Kidney tubule cell (primary cell): ENCODE measurements at places on chromosomes 5 and 9.
A peak's percentile ranks its signal among the peaks of the same experiment; 100 is the strongest.

- peak; percentile 31 for DNase-seq
Observed at GRCh38 chr9:107684224-107684623, 194.7 kb upstream of the KLF4 start.

- DNase-seq: peak; percentile 4
Observed at GRCh38 chr9:37593883-37594448, 1.6 kb upstream of the TOMM5 start.

- DNase-seq: no peak
Observed at GRCh38 chr5:73743161-73743560, 117.2 kb downstream of the ARHGEF28 start.

DNA sequence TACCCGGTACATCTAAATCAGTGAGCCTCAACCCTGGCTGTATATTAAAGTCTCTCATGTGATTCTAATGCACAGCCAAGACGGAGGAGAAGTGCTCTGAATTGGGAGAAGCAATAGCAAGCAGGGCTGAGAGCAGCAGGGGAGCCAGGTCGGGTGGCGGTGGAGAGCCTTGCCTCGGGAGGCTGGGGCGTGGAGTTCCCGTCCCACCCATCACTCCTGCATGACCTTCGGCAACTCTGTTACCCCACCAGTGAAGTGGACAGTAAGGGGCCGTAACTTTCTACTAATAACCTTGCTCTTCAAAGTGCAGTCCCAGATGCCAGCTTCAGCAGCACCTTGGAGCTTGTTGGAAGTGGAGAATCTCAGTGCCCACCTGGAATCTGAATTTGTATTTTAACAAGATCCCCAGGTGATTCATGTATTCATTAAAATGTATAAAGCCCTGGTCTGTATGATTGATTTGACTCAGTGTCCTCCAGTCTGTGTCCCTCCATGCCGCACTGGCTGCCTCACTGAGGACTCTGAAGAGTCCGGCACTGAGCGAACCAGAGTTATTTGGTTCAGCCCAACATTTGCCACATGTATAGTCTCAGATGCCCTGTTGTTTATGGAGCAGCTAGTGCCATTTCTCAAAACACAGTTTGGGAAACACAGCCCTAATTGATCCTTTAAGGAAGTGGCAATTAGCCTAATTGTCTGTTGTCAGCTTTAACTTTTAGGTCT, 6.5 kb downstream of the ERGIC1 start:
- DNase-seq: no peak

- DNase-seq: no peak
Observed at GRCh38 chr5:29794141-29794787, 1399.2 kb upstream of the CDH6 start.

GRCh38 chr9:3343671-3344070, 182.1 kb downstream of the RFX3 start:
- peak; percentile 5 for DNase-seq

DNA sequence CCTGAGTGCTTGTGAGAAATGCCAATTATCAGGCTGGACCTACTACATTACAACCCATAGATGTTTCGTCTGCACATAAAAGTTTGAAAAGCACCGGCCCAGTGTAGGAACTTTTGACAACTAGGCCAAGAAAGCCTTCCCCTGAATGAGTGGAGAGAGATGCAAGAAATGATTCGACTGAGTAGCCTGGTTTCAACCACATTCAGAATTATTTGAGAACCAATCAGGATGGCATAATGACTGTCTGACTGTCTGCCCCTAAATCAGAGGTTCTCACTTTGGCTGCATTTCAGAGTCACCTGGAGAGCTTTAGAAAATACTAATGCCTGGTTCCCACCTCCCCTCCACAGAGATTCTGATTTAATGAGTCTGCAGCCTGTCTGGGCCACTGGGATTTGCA, 61.1 kb downstream of the FRMD3 start:
- DNase-seq: peak; percentile 60

DNA sequence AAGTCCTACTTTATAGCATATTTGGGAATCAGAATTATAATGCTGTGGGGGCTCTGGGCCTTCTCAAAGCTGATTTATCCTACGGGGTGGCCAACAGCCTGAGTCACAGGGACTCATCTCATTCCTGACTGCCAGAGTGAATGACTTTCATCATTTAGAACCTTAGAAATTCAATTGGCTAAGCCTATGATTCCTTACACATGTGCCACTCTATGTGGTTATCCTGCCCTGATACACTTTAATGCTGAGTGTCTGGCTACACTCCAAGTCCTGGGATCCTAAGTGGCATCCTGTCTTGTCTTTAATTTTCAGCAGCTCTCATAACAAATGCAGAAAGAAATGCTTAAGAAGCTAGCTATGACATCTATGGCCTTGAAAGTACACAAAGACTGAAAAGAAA, 75.2 kb upstream of the FREM1 start:
- DNase-seq: peak; percentile 28

- DNase-seq: no peak
Observed at GRCh38 chr9:136742591-136743391, at the start of gene LCN10. Gene LCN10 (minus strand): TSS chr9:136742940. CDS start chr9:136742903, 37 bp downstream.
